Cardiac septum (tissue), 1 donor: ENCODE measurements at places on chromosomes 6 and 20. TPM values are rescaled to one million over a fixed set of nuclear protein-coding genes. Genes with fewer than 3 reads are reported as not detected.
A peak's percentile ranks its signal among the peaks of the same experiment; 100 is the strongest.

Gene SNAP25
- 1.2 TPM for total RNA-seq

GRCh38 chr20:59165891-59166709 lies 2.5 kb downstream of the ZNF831 start:
- no peak for DNase-seq

DNA sequence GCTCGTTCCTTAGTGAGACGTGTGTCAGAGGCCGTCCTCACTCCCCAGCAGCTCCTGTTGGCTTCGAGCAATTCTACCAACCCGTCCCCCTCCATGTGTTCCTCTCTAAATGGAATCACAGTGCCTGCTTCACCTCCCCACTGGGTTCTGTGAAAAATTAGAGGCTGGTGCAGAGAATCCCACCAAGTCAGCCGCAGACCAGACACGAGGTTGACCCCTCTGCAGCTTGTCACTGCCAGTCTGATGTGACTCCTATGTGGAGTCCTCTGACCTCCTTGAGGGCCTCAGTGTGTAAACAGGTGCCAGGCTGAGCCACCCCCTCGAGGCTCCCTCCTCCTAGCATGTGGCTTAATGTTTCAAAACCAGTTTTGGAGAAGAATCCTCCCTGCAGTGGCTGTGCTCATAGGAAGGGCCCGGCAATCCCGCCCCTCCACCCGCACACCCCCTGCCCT lies 12.6 kb upstream of the IRF4 start:
- DNase-seq: no peak

- no peak for DNase-seq
Observed at GRCh38 chr20:5267092-5267491, 49.7 kb downstream of the PROKR2 start.

- no peak for DNase-seq
Observed at GRCh38 chr6:157956171-157956730, 25.4 kb upstream of the SYNJ2 start.

DNA sequence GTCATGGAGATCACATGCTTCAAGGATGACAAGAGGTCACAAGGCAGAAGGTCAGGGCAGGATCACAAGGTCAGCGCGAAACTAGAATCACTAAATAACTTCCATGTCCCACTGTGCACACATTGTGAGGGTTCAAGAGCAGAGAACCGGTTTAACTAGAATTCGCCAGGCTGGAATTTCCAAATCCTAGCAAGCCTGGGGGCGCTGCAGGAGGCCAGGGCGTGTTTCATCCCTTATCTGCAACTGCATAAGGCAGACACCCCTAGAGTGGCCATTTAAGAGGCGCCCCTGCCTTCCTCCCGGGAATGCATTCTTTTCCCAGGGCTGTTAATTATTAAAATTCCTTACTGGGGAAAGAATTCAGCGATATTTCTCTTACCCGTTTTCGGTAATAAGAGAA lies 40.2 kb upstream of the SLC22A1 start:
- no peak for DNase-seq

- DNase-seq: no peak
Observed at GRCh38 chr20:22836211-22836610, 198.9 kb upstream of the SSTR4 start.

Gene CNR1
- 2.9 TPM for total RNA-seq

DNA sequence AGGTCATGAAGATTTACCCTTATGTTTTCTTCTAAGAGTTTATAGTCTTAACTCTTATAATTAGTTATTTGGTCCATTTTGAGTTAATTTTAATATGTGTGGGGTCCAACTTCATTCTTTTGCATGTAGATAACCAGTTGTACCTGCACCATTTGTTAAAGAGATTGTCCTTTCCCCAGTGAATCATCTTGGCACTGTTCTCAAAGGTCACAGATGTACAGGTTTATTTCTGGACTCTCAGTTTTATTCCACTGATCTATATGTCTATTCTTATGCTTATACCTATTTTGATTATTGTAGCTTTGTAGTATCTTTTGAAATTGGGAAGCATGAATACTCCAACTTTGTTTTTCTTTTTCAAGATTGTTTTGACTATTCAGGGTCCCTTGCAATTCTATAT lies 44.1 kb downstream of the ZHX3 start:
- DNase-seq: no peak

DNA sequence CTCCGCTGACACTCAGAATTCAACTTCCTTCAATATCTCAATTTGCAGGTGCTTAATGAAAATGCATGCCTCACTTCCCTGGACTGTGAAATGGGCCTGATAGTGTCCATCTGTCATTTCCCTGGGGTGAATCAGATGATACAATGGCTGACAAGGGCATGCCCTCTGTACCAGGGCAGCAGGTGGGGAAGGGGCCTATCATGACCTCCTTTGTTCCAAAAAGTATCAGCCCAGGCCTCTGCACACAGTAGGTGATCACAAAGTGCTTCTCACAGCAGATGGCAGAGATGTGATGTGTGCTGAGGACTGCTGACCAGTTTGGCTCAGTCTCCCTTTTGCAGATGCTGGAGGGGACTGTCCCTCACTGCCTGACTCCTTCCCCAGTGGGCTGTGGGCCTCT lies 44.3 kb downstream of the DLGAP4 start:
- DNase-seq: no peak

GRCh38 chr6:168106633-168107005 lies 27.6 kb upstream of the FRMD1 start:
- DNase-seq: no peak

GRCh38 chr6:62246087-62246486 lies 39.9 kb downstream of the KHDRBS2 start:
- no peak for DNase-seq

Gene COL12A1
- 40.3 TPM for total RNA-seq

- DNase-seq: no peak
Observed at GRCh38 chr6:57173056-57173885, 1.1 kb downstream of the BAG2 start.

Gene C4B
- total RNA-seq: 92.4 TPM

- DNase-seq: no peak
Observed at GRCh38 chr20:35306931-35307517, 14.8 kb upstream of the FAM83C start.

DNA sequence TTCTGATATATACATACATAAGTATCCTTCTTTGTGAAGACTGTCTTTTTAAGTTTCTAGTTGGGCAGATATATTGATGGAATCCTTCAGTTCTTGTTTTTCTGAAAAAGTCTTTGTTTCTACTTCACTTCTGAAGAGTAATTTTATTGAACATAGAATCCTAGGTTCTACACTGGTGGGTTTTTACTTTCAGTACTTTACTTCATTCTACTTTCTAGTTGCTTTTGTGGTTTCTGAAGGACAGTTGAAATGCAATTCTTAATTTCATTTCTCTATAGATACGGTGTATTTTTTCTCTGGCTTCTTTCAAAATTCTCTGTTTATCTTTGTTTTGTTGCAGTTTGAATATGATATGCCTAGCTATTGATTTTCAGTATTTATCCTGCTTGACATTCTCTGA lies 105.3 kb downstream of the HMGCLL1 start:
- no peak for DNase-seq

DNA sequence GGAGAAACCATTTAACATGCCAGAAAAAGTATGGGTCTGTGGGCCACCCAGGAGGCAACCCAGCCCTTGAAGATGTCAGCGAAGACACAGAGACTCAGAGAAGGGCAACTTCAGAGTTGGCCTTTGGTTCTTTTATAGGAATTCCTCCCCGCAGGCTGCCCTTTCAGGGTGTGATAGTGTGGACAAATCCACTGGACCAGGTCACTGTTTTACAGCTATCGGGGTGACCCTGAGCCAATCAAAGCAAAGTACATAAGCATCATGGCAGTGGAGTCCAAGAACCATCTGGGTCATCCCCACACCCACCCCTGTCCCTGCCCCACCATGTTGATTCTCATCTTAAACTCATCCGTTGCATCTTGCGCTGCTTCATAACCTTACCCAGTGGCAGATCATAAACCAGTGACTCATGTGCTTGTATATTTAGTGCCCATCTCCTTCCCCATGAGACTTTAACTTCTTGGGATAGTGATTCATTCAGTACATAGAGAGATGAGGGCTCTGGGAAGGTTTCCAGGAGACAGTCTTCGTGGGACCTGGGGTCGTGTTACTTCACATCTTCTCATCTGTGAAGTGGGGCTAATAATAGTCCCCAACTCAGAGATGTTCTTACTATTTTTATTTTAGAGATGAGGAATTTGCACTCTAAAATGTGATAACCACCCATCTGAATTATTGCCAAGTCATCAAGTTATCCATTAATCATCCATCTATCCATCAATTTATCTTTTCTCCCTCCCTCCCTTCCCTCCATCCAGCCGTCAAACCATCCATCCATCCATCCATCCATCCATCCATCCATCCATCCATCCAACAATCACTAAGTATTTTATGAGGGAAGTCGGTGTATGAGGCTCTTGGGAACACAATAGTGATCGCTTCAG lies 51.0 kb downstream of the EDN3 start:
- peak; percentile 24 for DNase-seq

GRCh38 chr6:24419526-24419925 lies 16.8 kb downstream of the MRS2 start:
- no peak for DNase-seq

GRCh38 chr20:41191562-41192500 lies 54.5 kb downstream of the PLCG1 start:
- peak; percentile 36 for DNase-seq

DNA sequence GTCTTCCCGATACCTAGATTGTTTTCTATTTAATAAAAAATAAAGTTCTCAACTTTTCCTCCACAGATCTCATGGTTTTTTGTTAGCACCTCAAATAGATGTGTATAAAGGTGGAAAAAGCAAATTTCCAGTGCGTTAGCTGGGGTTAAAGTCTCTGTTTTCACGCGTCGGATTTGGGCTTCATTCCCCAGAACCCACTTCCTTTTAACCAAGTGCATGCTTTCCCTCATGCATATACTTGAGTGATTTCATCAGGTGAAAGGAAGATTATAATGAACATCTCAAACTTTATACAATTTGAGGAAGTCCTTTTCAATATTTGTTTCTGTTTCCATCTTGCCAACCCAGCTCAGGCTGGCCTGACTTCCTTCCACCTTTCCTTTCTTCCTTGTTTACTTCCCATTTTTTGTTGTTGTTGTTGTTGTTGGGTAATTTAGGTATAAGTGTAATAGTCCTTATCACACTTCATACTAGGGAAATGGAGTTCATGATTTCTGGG lies 43.9 kb upstream of the GGTLC1 start:
- no peak for DNase-seq

DNA sequence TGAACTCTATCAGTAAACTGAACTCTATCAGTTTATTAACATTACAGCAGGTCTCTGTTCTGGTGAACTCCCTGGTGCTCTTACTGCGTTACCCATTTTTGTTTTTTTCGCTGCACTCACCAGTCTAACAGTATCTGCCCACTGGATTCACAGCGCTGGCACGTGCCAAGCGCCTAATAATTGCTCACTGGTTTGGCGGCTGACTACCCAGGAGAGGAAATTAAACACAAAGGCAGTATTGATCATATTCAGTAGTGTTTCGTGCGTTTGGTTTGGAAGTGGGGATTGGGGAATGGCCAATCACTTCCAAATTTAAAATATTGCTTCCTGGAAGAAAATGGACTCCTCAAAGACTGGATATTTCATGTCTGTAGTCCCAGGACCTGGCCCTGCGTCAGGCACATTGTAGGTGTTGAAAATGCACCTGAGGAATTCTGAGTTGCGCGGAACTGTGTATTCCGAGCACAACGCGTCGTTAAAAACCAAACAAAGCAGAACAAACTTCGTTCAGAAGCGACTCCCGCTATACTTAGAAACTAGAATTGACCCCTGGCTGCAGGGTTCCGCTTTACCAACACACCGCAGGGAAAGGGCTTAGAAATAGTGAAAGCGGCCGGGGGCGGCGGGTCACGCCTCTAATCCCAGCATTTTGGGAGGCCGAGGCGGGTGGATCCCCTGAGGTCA lies 1.1 kb upstream of the RPS12 start:
- DNase-seq: no peak

- no peak for DNase-seq
Observed at GRCh38 chr6:21665110-21665391, 71.5 kb downstream of the SOX4 start.

- no peak for DNase-seq
Observed at GRCh38 chr6:8193541-8193940, 91.2 kb upstream of the EEF1E1 start.

DNA sequence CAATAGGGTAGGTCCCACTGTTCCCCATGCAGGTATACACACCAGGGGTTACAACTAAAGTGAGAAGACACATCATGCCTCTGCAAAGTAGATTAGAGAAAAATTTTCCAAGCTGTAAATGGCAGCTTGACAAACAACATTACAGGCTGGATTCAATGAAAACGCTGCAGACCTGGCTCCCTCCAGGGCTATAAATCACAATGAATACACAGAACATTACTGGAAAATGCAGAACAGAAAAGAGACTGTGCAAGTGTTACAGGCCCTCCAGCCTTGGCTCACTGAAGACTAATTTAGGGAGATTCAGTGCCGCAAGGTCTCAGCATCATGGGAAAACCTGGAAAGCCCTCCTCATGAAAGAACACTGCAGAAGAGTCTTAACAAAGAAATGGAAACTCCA lies 207.8 kb downstream of the KHDC1L start:
- DNase-seq: no peak

Gene PROKR2
- not detected for total RNA-seq

GRCh38 chr6:84449220-84449619 lies 221.8 kb upstream of the CEP162 start:
- no peak for DNase-seq

Gene PRR18
- total RNA-seq: 0.13 TPM

Gene TP53TG5
- 2.2 TPM for total RNA-seq
